ENCODE measurements at places on chromosomes 3 and 15. TPM values are rescaled to one million over a fixed set of nuclear protein-coding genes. Genes with fewer than 3 reads are reported as not detected.

Gene ACTRT3
- total RNA-seq: 2.6 TPM

Gene MAGI1
- 34.7 TPM for total RNA-seq

Gene MESP2
- not detected for total RNA-seq

Gene PRSS50
- not detected for total RNA-seq

Gene SLCO2A1
- total RNA-seq: 4.3 TPM

Gene SLC27A2
- total RNA-seq: not detected

Gene KLHL40
- total RNA-seq: not detected

Gene PAK6
- total RNA-seq: 9.4 TPM

Gene AP3B2
- 2.9 TPM for total RNA-seq

Gene CSTA
- 38.0 TPM for total RNA-seq

Gene AHSG
- total RNA-seq: not detected

Gene CCNB2
- 5.1 TPM for total RNA-seq

Gene GOLGA8R
- total RNA-seq: 8.2 TPM

Gene EFHB
- total RNA-seq: 7.2 TPM

Gene SPESP1
- total RNA-seq: 0.72 TPM

Gene SCAANT1
- not detected for total RNA-seq

Gene FEZF2
- total RNA-seq: 1.9 TPM

Gene UBA7
- 40.9 TPM for total RNA-seq

Gene CCR8
- 18.3 TPM for total RNA-seq

Gene CCDC33
- total RNA-seq: 3.4 TPM

Gene IGSF11
- 7.7 TPM for total RNA-seq

Gene LRRC34
- total RNA-seq: 22.4 TPM

Gene ELL3
- 0.24 TPM for total RNA-seq

Gene KCNAB1
- 0.72 TPM for total RNA-seq
